ENCODE measurements at places on chromosomes 16 and 17.

DNA sequence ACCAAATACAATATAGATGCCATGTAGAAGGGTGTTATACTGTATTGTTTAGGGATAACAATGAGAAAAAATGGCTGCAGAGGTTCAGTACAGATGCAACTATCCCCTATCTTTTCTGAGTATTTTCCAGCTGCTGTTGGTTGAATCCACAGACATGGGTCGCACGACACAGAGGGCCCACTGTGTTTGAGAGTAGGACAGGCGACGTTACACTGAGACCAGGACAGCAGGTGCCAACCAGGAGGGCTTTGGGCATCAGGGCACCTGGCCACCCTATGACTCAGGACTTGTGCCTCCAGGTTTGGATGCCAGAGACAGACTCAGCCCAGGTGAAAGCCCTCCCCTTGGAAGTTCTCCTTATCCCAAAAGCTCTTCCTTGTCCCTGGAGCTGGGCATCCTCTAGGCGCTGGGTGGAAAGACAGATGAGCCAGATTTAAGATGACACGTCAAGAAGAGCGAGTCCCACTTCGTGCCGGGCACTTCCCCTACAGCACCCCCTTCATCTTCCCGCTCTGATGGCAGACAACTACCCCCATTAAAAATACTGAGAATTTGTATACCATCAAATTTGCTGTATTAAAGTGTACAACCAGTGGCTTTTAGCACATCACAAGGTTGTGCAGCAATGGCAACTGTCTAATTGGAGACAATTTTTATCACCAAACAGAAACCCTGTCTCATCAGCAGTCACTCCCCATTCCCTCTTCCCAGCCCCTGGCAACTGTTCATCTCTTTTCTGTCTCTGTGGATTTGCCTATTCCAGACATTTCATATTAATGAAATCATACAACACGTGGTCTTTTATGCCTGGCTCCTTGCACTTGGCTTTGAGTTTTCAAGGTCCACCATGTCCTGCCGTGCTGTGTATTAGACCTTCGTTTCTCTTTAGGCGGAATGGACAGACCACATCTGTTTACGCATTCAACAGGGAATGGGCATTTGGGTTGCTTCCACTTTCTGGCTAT, 30.6 kb downstream of the TNFRSF13B start:
- no peak for DNase-seq

DNA sequence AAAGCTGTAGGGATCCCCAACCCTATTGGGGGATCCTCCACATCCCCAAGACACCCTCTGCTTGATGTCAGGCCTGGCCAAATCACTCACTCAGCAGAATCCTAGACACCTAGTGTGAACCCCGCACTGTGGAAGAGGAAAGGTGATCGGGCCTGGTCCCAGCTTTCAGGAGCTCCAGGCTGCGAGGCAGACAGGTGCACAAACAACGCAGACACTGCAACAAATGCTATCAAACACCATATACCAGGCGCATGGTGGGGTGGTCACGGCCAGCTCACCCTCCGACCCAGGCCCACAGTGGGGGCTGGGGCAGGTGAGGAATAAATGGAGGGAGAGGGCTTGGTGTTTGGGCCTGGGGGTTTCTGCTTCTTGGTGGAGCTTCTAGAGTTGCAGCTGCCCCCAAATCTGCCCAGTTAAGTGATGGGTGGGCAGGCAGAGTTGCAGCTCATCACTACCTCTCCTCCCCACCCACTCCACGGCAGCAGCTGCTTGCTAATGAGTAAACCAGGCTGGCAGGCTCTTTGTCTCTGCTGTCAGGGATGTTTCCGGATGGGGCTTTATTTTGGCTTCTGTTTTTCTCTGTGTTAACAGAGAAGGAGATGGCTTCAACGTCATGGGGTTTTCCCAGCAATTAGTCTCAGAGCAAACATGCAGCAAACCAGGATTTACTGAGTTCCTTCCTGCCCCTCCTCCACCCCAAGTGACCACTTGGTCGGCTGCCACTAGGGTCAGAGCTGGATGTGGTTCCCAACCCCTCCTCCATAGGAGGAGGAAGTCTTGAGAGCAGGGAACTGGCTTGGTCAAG, 46.6 kb downstream of the PECAM1 start:
- no peak for DNase-seq

DNA sequence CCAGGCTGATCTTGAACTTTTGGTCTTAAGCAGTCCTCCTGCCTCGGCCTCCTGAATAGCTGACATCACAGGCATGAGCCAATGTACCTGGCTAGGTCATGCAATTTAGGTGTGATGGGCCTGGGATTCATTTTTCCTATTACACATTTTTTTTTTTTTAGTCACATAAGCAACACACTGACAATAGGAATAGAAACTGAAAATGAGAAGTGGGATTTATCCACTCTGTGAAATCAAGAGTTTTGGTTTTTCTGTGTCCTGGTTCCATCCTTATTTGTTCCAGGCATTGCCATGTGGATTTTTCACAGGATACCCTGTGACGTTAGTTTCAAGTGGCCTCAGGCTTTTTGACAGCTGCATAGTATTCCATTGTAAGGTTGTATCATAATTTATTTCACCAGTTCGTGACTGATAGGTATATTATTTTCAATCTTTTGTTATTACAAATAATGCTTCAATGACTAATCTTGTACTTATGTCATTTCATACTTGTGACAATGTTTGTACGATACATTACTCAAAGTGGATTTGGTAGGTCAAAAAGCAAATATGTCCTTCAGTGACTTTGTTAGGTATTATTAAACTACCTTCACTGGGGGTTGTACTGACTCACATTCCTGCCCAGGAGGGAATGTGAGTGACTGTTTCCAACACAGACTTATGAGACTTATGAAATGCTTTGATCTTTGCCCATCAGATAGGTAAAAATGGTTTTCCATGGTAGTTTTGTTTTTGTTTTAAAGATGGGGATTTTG, 10.6 kb downstream of the ADCY7 start:
- no peak for DNase-seq

DNA sequence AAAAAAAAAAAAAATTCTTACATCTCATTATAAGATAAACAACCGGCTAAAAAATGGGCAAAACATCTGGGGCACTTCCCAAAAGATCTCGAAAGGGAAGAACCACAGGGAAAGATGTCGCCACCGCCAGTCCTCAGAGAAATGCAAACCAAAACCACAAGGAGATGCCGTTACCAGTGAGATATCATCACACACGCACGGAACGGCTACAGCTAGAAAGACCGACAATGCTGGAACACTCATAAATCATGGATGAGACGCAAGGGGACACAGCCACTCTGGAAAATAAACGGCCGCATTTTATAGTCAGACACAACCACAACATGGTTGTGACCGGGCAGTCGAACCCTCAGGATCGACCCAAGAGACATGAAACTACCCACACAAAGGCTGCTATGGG, 24.5 kb downstream of the WDR45B start:
- DNase-seq = no peak

DNA sequence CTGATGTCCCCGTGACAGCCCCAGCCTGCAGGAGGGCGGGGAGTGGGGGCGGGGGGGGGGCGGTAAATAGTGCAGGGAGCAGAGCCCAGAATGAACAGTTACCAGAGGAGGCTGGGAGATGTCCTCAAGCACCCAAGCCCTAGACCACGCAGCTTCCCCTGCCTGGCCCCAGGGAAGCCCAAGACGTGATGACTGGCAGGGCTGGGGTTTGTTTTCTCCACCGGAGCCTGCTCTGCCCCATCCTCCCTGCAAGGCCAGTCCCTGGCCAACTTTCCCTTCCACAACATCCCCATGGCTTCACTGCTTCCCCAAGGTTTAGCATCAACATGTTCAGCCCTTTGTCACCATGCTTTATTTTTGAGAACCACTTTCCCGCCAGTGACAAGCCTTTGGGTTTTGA, 1.4 kb upstream of the BEAN1 start:
- DNase-seq = no peak

DNA sequence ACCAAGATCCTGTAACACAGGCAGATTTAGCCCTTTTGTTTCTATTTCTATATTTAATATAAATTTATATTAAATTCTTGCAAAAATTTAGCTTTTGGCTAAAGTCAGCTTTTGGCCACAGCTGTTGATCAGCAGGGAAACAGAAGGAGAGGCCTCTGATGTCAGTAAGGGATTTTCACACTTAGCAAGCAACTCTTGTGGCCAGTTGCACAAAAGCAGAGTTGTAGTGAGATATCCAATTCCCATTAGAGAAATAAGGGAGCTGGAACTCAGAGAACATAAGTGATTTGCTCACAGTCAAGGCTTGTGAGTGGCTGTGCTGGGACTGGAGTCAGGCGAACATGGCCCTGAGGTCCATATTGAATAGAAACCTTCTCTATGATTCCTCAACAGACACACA, 16.7 kb upstream of the HEATR6 start:
- no peak for DNase-seq

Data from amygdala (tissue), 56 donors.